ENCODE measurements at places on chromosomes 3 and 15.

- DNase-seq: no peak
These were observed 20.1 kb downstream of the DMXL2 start for GRCh38 chr15:51602484-51602883.

DNA sequence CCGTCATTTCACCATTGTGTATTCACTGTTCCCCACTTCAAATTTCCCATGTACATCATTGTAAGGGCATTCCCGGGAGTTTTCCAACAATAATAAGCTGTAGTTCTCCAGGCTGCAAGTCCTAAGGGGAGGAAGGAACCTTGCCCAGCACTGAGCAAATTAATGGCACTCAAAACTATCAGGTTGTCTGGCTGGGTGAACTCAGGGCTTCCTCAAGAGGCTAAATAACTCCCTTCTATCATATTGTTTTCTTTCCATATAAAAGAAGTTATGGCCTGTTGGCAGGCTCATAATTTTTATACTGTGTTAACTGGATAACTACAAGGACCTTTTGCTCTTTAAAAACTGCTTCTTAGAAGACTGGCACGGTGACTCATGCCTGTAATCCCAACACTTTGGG lies 71.4 kb downstream of the SEMA6D start:
- DNase-seq: no peak

DNA sequence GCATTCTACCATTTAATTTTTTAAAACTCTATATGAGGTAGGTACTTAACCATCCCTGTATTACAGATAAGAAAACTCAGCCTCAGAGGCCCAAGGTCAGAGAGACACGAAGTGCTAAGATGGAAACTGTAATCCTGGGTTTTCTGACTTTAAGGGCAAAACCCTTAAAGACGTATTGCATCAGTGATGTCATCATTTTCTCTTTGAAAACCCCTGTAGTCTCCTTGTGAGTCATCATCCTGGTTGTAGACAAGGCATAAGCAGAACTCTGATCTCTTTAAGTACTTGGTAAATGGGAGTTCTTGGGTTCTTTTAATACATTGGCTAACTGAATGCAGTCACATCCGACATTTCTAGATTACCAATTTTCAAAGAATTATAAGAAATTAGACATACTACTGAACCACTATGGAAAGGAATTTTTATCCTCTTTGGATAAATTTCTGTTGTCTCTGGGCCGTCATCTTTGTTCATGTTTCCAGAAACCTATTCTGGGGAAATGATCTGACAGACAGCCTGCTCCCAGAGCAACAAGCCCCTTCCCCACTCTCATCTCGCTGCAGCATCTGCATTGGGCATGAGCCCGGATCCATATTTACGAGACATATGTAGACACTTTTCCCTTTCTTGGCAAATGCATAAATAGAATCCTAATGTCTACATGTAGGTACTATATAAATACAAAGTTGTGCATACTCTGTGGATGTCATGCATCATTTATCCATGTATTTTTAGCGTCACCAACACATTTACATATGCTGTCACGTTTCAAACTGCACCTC lies 48.7 kb upstream of the MDFIC2 start:
- no peak for DNase-seq

GRCh38 chr15:61828860-61829513 lies 231.3 kb downstream of the VPS13C start:
- DNase-seq: no peak

DNA sequence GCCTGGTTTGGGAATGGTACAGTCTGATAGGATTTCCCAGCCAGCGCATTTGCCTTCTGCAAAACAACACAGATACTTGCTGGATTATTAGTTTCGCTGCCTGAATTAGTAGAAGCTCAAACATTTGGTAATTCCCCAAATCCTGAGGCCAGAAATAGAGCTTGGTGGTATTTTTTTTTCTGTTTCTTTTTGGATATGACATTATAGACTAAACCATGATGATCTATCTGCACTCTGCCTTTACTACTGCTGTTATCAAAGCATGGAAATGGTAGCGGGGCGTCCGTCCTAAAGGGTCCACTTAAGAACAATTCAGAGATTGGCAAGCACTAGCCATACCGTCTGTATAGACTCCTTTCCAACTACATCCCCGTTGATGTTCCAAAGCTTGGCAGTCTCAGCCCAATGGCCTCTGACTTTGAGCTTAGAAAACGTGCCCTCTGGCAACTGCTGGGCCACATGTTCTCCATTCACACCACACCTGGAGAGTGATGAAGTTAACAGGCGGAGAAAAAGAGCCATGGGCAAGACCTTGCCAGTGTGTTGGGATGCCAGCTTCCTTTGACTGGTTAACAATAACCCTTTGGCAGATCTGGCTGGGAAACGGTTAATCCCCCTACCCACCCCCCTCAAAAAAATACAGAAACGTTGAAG lies 241.0 kb upstream of the NR2F2 start:
- DNase-seq: no peak

- no peak for DNase-seq
These were observed 30.6 kb downstream of the CYP19A1 start for GRCh38 chr15:51307811-51308210.

DNA sequence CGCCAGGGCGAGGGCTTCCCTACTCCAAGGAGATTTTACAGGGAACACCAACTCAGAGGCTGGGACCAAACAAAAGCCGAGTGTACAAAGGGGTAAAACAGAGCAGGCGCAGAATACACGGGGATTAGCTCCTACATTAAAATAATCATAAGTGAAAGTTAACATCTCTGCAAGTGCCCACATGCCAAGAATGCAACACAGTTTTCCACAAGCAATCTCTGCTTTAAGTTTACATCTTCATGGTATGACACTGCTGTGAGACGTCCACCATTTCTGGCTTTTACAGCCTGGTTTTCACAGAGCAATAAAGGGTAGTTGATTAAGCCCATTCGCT lies 500 bp upstream of the VGLL3 start:
- no peak for DNase-seq

DNA sequence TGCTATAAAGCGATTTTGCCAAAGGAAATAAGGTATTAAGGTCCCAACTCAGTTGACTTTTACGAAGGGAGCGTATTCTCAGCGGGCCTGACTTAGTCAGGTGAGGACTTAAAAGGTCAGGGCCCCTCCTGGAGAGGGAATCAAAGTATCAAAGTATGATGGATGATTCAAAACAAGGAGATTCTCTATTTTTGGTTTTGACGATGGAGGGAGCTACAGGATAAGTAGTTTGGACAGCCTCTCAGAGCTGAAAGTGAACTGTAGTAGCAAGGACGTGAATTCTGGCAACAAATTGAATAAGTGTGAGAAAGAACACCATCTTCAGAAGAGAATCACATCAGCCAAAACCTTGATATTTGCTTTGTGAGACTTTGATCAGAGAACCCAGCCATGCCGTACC lies 1186.5 kb downstream of the SI start:
- DNase-seq: no peak

DNA sequence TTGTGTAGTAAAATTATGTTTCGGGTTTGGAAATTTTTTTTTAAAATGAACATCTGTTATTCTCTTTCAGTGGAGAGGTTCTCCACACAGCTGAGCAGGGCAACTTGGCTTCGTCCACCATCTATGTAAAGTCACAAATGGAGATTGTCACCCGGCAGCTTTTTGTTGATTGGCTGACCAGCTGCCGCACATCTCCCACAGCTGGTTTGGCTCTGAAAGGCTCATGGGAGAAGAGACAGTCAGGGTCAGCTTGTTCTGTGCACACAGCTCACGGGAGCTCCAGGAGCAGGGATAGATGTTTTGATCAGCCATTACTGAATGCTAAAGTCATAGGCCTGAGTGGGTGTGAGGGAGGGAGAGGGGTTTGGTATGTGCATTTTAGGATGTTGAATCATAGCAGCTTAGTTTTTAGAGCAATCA lies 12.9 kb upstream of the CCDC80 start:
- no peak for DNase-seq

DNA sequence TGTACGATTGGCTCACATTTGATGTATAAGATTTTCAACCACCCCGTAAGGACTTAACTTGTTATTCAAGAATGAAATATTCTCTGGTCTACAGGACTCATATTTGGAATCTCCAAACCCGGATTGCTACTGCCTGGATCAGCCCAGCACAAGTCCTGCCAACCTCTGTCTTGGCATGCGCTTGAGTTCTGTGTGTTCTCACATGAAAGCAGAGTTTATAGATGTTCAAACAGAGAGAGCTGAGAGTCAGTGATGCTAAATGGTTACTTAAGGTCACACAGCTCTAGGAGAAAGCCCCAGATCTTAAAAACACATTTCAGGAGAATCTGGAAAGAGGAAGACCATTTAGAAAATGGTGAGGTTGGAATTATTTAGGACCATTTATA lies 268.0 kb upstream of the TBL1XR1 start:
- no peak for DNase-seq

- DNase-seq: no peak
These were observed 101.4 kb downstream of the CCNL1 start for GRCh38 chr3:157058392-157059071.

- no peak for DNase-seq
These were observed 33.0 kb downstream of the CCDC39 start for GRCh38 chr3:180646187-180646790.

DNA sequence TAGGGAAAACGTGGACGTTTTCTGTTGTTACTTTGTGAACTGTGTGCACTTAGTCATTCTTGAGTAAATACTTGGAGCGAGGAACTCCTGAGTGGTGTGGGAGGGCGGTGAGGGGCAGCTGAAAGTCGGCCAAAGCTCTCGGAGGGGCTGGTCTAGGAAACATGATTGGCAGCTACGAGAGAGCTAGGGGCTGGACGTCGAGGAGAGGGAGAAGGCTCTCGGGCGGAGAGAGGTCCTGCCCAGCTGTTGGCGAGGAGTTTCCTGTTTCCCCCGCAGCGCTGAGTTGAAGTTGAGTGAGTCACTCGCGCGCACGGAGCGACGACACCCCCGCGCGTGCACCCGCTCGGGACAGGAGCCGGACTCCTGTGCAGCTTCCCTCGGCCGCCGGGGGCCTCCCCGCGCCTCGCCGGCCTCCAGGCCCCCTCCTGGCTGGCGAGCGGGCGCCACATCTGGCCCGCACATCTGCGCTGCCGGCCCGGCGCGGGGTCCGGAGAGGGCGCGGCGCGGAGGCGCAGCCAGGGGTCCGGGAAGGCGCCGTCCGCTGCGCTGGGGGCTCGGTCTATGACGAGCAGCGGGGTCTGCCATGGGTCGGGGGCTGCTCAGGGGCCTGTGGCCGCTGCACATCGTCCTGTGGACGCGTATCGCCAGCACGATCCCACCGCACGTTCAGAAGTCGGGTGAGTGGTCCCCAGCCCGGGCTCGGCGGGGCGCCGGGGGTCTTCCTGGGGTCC lies at the start of gene TGFBR2:
Gene TGFBR2, plus strand, starts transcription at position 301 of the 731 bp plus-strand sequence. Its CDS starts 283 bp downstream, at position 584.
- peak; percentile 66 for DNase-seq

DNA sequence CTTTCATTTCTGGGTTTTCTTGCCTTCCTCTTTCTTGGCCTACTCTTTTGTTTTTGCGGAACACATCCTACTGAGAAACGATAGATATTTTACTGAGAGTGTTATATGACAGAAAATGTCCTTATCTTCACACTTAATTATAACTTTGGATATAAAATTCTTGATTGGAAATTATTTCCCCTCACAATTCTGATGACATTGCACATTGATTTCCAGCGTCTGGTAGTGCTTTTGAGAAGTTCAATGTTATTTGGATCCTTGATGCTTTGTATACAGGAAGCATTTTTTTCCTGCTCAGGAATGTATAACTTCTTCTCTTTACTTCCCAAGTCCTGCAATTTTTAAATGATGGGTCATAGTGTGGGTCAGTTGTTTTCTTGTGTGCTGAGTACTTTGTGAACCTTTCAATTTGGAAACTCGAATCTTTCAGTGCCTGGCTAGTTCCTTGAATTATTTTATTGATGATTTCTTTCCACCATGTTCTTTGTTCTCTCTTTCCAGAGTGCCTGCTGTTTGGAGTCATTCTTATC lies 183.9 kb downstream of the PDCD6IP start:
- DNase-seq: no peak

DNA sequence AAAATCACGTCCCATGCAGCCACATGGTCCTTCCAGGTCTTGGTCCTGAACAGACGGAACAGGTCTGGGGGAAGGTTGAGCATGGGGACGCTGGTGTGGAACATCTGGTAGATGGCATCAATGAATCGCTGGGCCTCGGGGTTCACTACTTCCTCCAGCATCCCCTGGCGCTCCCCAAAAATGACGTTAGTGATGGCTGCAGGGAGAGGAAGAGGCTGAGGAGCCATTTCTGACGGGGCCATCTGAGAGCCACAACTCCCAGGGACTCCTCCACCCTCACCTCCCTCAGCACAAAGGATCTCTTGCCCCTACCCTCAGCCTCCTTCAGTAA lies 23.7 kb downstream of the CYP11A1 start:
- DNase-seq: no peak

DNA sequence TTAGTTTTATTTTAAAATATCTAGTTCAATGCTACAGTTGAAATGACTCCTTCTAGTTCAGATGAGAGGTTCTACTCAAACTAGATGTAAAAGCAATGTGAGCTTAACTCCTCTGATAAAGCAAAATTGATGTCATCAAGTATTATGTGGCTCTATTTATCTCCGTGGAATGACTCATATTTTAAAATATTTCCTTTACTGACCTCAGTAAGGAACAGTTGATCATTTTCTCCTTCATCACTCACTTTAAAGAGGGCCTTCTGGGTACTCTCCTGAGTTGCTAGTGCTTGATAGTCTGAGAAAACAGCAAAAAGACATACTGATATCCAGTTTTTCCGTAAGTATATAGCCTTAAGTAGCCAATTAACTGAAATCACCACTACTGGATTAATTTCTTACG lies 1099.3 kb downstream of the ROBO2 start:
- DNase-seq: no peak

GRCh38 chr3:18188491-18188890 lies 236.6 kb downstream of the SATB1 start:
- DNase-seq: no peak

- DNase-seq: no peak
These were observed 26.5 kb downstream of the MTMR14 start for GRCh38 chr3:9675736-9676290.

DNA sequence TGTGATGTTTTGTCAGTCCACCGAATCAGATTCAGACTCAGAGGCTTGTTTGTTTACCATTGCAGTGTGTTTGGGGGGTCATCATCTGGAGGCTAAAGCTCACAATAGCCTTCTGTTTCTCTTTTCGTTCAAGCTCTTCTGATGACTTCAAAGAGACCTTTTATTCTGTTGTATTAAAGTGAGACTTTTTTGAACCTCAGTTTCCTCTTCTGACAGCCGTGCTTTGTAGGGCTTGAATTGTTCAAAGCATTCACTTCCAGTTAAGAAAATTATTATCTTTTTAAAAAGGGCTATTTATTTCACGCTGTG lies 1.3 kb downstream of the PXK start:
- no peak for DNase-seq

DNA sequence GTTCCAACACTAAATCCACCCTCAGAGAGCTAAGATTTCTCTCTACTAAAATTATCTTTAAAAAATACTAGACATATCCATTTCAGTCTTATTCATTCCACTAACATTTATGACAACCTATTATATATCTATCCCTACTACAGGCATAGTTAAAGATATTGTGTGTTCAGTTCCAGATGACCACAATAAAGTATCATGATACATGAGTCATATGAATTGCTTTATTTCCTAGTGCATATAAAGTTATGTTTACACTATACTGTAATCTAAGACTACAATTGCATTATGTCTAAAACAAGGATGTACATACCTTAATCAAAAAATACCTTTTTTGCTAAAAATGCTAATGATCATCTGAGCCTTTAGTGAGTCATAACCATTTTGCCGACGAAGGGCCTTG lies 19.4 kb downstream of the SHOX2 start:
- DNase-seq: no peak

Measured in amygdala (tissue), 56 donors.